ENCODE measurements at places on chromosomes 2 and 18.

- DNase-seq: no peak
Measured at GRCh38 chr18:33540392-33540791, 37.6 kb upstream of the ASXL3 start.

DNA sequence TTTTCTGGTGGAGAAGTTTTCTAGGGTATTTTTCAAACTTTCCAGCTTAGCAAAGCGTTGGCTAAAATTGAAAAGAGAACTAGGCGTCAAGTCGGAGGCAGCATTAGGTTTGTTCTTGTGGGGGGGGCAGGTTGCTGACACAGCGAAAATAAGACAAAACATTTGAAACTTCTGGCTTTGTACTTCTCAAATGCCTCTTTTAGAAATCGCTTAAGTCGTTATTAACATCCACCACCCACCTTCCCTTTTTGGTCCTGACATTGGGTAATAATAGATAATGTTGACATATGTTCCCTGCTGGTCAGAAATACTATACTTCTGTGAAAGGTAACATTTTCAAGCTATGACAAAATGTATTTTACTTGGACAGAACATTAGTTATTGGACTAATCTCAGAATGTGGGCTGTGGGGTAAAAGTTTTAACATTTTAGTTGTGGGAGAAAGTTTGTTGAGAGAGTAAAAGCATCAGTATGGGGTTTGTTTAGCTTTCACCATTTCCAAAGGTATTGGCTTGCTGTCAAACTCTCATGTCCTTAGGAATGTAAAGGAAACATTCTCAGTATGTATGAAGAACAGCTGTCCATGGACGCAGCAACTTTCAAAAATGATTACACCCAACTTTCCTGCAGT lies 88.1 kb upstream of the ZEB2 start:
- DNase-seq: no peak

DNA sequence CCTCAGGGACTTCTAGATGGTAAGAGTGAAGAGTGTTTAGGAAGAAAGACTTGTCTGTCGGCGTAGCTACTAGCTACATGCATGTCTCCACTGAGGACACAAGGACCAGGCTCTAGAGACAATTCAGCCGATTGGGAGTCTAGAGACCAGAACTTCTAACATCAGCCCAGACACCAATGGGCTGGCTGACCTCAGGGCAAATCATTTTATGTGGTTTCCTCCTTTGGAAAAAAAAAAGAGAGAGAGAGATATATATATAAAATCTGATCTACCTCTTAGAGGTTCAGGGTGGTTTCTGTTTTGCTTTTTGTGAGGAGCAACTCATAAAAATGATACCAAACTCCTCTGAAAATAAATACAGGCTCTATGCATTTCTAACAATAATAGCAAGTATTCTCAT lies 212.8 kb downstream of the BCL2 start:
- DNase-seq: no peak

DNA sequence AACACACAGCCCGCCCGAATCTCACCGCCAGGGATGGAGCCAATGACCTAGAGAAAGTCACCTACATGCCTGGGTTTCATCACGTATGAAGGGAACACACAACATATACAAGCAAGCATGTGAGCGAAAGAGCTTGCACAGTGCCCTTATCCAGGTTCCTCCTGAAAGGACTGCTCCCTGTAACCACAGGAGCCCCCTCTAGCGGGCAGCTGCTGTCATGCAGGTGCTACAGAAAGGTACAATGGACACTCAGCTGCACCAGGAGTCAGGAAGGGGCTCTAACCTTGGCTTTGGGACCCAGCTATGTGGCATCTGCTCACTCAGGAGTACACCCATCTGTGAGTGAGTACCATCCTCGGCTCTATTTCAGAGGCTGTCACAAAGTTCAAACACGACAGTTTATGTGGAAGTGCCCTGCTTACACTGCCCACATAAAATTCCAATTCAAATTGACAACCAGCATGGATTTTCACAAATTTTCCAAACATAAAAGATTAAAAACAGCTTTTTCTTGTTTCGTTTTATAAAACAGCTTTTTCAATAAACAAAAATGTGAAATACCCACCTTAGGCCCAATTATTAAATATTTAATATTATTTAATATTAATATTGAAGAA lies 3.5 kb downstream of the NDUFA10 start:
- peak; percentile 82 for DNase-seq

DNA sequence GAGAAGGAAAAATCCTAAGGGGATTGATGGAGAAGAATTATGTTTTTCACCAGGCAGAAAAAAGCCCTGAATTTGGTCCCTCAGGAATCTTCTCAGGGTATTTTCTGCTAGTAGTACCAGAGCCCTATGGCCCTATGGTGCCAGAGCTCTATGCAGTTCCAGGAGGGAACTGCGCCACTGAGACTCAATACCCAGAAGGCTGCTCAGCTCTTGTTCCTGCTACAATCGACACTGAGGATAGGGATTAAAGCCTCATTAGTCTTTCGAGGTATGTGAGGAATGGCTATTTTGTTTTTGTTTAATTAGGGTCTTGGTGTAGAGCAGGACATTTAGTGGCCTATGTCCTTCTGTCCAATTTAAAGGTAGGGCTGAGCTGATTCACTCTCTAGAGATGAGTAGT lies 21.7 kb upstream of the PPP3R1 start:
- DNase-seq: no peak

- DNase-seq: no peak
Measured at GRCh38 chr2:144383571-144384100, 136.3 kb downstream of the ZEB2 start.

DNA sequence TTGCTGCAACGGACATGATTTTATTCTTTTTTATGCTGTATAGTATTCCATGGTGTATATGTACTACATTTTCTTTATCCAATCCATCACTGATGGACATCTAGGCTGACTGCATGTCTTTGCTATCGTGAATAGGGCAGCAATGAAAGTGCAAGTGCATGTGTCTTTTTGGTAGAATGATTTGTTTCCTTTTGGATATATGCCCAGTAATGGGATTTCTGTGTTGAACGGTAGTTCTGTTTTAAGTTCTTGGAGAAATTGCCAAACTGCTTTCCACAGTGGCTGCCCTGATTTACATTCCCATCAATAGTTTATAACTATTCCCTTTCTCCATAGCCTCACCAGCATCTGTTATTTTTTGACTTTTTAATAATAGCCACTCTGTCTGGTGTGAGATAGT lies 99.7 kb upstream of the CRIM1 start:
- DNase-seq: no peak

- no peak for DNase-seq
Measured at GRCh38 chr2:196239622-196240587, 68.5 kb upstream of the STK17B start.

GRCh38 chr18:784470-785172 lies 27.4 kb downstream of the YES1 start:
- no peak for DNase-seq

DNA sequence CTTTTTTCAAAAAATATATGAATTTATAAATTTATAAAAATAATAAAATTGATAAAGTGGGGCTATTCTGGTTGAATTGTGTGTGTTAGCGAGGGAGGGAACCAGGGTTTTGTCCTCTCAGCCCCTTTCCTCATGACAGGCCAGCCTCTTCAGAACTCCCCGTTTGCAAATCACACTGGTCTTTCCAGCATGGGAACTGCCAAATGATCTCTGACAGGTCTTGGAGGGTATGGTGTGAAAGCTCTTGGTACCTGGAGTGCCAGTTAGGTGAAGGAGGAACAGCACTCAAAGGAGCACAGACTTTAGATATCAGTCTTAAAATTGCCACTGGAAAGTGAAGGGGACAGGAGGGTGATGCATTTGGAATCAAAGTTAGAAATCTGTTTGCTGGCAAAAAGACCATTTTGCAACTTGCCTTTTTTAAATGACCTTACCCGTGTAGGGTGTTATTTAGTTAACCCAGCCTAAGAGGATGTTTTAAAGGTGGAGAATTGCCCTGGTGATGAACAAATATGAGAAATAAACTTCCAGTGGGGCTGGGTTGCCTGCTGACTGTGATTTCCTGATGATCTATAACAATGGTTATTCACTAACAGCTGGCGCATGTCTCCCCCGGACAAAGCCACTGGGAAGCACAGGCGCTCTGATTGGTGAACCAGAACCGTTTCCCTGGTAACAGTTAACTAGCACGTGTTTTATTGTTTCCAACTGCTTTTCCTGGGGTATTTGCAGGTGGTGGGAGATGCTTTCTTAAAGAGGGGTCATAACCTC lies 85.3 kb upstream of the EFEMP1 start:
- no peak for DNase-seq

- DNase-seq: no peak
Measured at GRCh38 chr2:86314125-86314524, 23.3 kb downstream of the REEP1 start.

- no peak for DNase-seq
Measured at GRCh38 chr2:105950521-105951383, 206.0 kb downstream of the NCK2 start.

DNA sequence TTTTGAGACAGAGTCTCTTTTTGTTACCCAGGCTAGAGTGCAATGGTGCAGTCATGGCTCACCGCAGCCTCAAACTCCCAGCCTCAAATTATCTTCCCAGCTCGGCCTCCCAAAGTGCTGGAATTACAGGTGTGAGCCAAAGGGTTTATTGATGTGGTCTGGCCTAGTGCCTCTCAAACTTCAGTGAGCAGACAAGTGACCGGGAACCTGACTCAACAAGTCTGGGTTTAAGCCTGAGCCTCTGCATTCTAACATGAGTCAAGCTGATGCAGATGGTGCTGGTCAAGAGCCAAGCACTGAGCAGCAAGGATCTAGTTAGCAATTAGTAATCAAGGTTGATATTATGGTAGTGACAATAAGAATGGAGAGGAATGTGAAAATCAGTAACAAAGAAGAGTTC lies 21.3 kb downstream of the CDK15 start:
- no peak for DNase-seq

DNA sequence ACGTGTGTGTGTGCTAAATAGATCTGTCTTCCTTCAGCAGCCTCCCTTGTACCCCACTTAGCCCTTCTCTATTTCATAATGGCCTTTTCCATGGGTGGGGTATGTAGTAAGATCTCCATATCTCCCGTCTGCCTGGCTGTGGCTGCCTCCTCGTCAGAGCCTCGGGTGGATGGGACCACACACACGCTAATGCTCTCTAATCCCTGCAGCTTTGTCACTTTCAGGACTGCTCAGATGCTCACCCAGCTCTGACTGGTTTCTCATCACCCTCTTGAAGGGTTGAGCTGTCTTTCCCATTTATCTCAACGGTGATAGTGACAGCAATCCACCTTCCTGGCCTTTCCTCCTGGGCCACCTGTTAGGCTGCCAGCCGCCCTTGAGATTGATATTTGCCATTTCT lies 95.3 kb downstream of the DCC start:
- DNase-seq: no peak

- no peak for DNase-seq
Measured at GRCh38 chr2:25654801-25655200, 18.6 kb downstream of the DTNB start.

DNA sequence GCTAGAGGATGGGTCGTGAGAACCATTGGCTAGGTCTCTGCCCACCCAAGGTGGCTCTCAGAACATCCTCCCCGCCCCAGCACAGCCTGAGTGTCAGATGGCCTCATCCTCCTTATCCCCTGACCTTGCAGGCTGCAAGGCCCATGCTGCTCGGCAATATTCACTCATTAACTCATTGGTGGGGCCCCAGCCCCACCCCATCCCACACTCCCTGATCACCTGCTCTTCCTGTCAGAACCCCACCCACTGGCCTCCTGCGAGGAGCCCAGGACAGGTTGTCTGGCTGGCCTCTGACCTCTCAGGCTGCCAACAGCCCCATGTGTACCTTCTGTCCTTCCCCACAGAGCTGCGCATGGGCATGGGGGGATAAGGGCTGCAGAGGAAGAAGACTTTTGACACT lies 5.3 kb downstream of the ADCY3 start:
- DNase-seq: no peak

- no peak for DNase-seq
Measured at GRCh38 chr2:160353166-160353565, 140.4 kb downstream of the RBMS1 start.

GRCh38 chr18:63686871-63687270 lies 15.9 kb upstream of the SERPINB11 start:
- no peak for DNase-seq

DNA sequence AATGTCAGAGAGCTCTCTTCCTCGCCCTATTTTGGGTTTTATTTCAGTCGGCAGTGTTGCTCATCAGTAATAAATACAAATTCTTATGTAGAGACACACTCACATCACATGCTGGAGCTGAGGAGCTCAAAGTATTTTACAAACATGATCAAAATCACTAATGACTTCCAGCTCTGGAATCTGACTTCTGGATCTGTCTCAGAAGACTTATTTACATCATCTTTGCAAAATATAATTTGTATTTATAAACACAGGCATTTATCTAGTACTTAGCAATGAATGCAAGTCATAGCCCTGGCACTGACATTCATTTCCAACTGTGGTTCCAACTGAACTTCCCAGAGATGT lies 327.1 kb downstream of the NCKAP5 start:
- no peak for DNase-seq

GRCh38 chr18:63150942-63151421 lies 168.6 kb downstream of the BCL2 start:
- DNase-seq: no peak

- DNase-seq: no peak
Measured at GRCh38 chr2:150045601-150046000, 441.9 kb downstream of the RND3 start.

DNA sequence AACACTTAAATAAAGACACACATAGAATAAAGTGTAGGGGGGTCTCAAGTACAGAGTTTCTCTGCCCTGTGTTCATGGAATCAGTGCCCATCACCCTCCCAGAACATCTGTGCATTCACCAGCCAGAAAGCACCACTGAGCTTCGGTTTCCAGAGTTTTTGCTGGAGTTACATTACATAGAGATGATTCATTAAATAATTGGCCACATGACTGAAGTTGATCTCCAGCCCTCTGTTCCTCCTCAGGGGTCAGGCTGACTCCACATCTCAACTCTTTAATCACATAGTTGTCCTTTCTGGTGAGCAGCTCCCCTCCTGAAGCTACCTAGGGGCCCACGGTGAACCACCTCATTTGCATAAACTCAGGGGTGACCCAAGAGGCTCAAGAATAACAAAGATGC lies 129.8 kb downstream of the METTL4 start:
- DNase-seq: no peak

DNA sequence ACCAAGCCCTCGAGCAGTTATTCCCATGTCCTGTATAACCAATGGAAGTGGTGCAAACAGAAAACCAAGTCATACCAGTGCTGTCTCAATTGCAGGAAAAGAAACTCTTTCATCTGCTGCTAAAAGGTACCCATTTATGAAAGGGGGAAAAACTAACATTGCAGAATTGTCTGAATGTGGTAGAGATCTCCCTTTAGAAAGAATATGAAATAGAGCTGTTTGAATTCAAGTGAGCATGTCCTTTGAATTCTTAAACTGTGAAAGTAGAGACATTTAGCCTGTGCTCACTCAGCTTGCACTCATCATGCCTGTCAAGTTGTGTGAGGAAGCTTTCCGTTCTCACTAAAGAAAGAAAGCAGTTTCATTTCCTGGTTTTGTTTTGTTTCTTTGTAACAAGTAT lies 87.4 kb downstream of the EML4 start:
- DNase-seq: no peak

GRCh38 chr2:177556153-177556552 lies 163.6 kb downstream of the AGPS start:
- no peak for DNase-seq
